ENCODE measurements at places on chromosomes 3 and 15.

DNA sequence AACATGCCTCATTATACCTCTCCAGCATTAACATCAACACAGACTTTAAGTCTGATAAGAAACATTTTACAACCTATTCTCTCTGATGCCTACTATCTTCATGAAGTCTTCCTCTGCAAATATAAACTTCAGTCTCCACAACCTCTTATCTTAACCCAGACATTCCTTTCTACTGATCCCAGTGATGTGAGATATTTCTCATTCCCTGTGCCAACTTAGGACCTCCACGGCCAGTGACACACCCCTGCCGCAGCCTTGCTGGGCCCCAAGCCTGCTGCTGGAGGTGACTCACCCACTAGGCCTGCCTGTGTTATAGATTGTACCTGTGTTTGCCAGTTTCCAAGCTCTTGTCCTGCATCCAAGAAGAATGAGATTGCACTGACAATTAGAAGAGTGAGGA is 734.5 kb upstream of the CADM2 start:
- no peak for DNase-seq

GRCh38 chr3:135239615-135239884 is 444.5 kb downstream of the EPHB1 start:
- no peak for DNase-seq

- no peak for DNase-seq
These were observed 251.9 kb downstream of the CDIN1 start for GRCh38 chr15:36831125-36831903.

DNA sequence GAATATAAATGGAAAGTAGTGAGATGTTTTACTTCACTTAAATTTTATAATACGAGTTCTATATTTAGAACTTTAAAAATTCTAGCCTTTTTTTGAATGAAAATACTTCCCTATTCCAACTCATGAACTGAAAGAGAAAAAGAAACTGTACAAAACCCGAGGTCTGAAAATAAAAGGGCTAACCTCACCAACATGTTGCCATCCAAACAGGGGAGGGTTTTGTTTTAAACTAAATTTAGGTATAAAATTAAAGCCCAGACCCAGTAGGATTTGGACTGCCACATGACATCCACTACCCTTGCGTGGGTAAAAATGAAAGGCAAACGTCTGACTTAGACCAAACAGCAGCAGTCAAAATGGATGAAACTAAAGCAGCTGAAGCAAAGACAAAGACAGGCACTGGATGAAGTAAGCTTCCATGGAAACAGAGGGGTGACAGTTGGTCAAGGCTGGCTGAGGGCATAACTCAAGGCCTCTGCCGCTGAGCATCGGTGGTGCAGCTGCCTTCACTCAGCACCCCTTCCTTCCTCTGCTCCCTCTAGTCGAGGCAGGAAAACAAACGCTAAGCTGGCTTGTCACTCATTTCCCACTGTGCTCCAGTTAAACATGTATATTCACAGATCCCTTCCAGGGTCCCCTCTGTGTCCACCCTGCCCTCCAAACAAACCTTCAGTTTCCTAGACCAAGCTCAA is 58.1 kb downstream of the TM4SF4 start:
- no peak for DNase-seq

- DNase-seq, result no peak
These were observed 26.8 kb downstream of the NPHP3 start for GRCh38 chr3:132695422-132695821.

- no peak for DNase-seq
These were observed 428 bp downstream of the LYSMD4 start for GRCh38 chr15:99732751-99733267.

- no peak for DNase-seq
These were observed 7.0 kb upstream of the NIPA2 start for GRCh38 chr15:22831473-22831872.

GRCh38 chr3:133452641-133453319 is 52.9 kb downstream of the BFSP2 start:
- DNase-seq, result no peak

DNA sequence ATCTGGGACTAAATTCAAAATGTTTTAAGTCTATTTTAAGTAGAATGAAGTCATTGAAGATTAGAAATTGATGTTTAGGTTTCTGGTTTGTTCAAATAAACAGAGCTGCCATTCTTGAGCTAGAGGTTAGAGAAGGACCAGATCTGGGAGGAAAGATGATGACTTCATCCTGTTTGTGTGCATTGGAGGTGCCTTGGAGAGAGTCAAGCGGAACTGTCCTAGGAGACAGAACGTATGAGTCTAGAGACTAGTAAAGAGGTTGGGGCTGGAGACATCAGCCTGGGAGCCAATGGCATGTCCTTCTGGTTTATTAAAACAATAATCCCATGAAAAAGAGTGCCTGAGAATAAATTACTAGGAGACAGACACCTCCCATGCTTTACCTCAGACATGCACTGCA is 303.4 kb downstream of the KBTBD8 start:
- no peak for DNase-seq

- DNase-seq, result no peak
These were observed 33.8 kb upstream of the ACP3 start for GRCh38 chr3:132283440-132283839.

- DNase-seq, result no peak
These were observed 63.8 kb upstream of the XCR1 start for GRCh38 chr3:46091046-46091445.

DNA sequence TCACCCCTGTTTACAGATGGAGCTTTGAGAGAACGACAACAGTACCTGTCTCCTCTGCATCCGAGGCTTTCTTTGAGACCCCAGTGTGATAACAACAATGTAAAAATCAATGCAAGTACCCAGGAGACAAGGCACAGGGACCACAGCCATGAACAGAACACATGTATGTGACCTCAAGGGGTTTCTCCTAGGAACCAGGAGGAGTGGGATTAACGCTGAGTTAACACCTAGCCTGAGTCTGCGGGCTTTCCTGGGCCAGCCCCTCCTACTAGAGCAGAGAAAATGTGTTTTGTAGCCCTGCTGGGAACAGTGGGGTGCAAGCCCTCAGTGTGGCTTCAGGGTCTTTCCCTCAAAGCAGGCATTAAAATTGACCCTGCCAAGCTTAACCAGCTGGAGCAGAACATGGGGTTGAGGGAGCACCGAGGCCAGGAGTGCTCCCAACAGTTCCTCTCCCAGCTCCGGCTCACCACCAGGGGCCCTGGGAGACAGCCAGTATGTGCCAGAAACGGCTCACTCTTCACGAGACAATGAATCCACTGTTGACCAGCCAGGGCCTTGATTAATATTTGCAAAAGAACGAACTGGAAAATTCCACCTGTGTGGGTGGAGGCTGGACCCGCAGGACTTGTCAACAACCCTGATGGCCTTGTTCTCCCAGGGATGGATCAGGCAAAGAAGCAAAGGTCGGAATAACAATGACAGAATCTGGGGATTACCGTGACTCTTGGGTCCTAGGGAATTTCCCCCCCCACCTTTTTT is 3.6 kb downstream of the CHDH start:
- DNase-seq, result no peak

DNA sequence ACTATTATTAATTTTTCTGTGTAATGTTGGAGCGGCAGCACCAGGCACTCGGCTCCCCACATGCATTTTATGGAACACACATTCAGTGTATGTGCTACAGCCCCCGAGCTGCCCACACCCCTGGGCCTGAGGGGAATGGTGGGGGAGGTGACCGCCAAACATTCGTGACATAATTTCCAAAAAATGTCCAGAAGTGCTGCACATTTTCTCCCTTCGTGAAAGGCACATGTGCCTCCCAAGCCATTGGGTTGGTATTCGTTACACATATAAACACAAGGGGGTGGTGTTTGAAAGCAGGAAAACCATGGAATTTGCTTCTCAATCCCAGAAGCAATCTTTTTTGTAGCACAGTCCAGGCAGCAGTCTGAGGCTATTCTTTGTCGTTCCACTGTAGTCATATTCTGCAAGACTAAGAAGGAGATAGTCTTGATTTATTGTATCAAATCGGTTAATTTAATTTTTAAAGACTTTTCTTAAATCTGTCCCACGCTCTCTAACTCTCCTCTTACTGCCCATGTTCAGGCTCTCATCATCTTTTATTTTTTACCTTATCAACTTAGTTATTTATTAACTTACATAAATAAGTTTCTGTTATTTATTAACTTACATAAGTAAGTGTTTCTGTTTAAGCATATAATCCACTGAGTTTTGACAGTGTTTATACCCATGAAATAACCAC is 39.2 kb upstream of the POLR2M start:
- no peak for DNase-seq
